Ovary (tissue), 10 donors: ENCODE measurements at places on chromosomes 7 and 10. TPM values are rescaled to one million over a fixed set of nuclear protein-coding genes. Genes with fewer than 3 reads are reported as not detected.

GRCh38 chr7:157890921-157891401 lies 554.2 kb downstream of the DNAJB6 start:
- H3K36me3 ChIP-seq, result no peaks in the 10 kb centered on the region
- peak; percentile 4 for DNase-seq
- H3K4me3 ChIP-seq, result no peak overlapping the region
- no peaks in the 10 kb centered on the region for H3K4me1 ChIP-seq

DNA sequence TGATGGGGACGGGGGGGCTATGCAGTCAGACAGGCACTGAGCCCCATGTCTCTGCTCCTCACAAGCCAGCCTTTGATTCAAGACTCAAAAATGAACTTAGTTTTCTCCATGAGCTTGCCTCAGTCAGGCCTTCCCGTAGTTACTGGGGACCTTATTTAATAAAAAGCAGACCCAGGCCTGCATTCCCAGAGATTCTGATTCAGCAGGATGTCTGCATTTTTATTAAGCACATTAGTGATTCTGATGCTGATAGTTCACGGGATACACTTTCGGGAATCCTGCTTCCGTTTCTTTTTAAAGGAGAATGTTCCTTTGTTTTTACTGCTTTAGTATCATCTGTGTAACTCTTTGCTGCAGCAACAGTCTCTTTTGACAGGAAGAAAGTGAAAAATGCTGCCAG lies 28.3 kb upstream of the PLPP4 start:
- no peak for DNase-seq
- H3K27ac ChIP-seq, result no peak overlapping the region
- no peaks in the 10 kb centered on the region for H3K4me1 ChIP-seq
- H3K4me3 ChIP-seq, result no peak overlapping the region

DNA sequence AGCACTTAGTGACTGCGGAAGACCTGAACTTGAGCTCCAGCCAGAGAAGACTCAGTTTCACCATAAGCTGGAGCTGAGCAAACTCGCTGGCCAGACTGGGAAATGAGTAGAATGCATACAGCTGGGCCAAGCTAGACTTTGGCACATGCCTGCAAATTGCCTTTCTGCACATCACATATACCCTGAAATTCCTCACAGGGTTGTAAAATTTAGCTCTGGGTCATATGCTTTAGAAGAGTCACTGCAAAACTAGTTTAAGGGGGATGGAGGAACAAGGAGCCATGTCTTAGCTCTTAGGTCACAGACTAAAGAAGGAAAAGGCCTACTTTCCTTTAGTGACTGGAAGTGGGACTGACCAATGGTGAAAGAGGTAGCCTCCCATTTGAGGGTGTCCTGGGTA lies 67.6 kb downstream of the PPP1R3C start:
- H3K36me3 ChIP-seq, result no peaks in the 10 kb centered on the region
- no peak overlapping the region for H3K4me3 ChIP-seq
- H3K27ac ChIP-seq, result no peak overlapping the region
- H3K27me3 ChIP-seq, result no peaks in the 10 kb centered on the region
- H3K4me1 ChIP-seq, result no peaks in the 10 kb centered on the region

GRCh38 chr10:27355918-27356573 lies 115.4 kb upstream of the ACBD5 start:
- H3K4me3 ChIP-seq, result no peak overlapping the region
- DNase-seq, result no peak
- no peaks in the 10 kb centered on the region for H3K36me3 ChIP-seq
- no peaks in the 10 kb centered on the region for H3K27me3 ChIP-seq

GRCh38 chr7:26526265-26526587 lies 234.6 kb downstream of the SNX10 start:
- no peak overlapping the region for H3K27ac ChIP-seq
- H3K36me3 ChIP-seq, result no peaks in the 10 kb centered on the region
- DNase-seq, result no peak

GRCh38 chr7:124764051-124764846 lies 1.3 kb downstream of the GPR37 start:
- no peak for DNase-seq
- no peaks in the 10 kb centered on the region for H3K4me1 ChIP-seq
- no peaks in the 10 kb centered on the region for H3K27me3 ChIP-seq
- no peaks in the 10 kb centered on the region for H3K36me3 ChIP-seq

- no peak for DNase-seq
- H3K27ac ChIP-seq, result no peak overlapping the region
- no peak overlapping the region for H3K4me3 ChIP-seq
- no peaks in the 10 kb centered on the region for H3K4me1 ChIP-seq
- no peaks in the 10 kb centered on the region for H3K36me3 ChIP-seq
- no peaks in the 10 kb centered on the region for H3K27me3 ChIP-seq
These were observed 249.4 kb downstream of the COBL start for GRCh38 chr7:51067258-51067657.

DNA sequence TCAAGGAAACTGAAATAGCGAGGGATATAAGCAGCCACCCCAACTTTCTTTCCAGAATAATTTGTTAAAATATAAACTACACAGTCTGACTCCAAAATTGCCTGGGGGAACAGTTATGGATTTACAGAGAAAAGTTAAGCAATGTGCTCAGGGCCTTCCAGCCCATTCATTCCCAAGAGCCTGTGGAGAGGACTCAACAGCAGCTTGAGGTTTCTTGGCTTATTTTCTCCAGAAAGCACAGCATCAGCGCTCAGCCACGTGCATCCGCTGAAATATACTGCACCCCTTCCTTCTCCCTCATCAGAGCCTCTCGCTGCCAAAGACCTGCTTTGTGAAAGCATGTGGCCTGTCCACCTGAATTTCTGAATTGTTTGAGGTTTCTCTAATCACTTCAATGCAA lies 375.2 kb upstream of the VWC2 start:
- no peak overlapping the region for H3K4me3 ChIP-seq
- H3K27ac ChIP-seq, result no peak overlapping the region
- no peaks in the 10 kb centered on the region for H3K4me1 ChIP-seq
- no peaks in the 10 kb centered on the region for H3K36me3 ChIP-seq

GRCh38 chr7:107563081-107563774 lies 492 bp downstream of the COG5 start:
- H3K4me1 ChIP-seq, result no peaks in the 10 kb centered on the region
- H3K27me3 ChIP-seq, result no peaks in the 10 kb centered on the region
- DNase-seq, result no peak

DNA sequence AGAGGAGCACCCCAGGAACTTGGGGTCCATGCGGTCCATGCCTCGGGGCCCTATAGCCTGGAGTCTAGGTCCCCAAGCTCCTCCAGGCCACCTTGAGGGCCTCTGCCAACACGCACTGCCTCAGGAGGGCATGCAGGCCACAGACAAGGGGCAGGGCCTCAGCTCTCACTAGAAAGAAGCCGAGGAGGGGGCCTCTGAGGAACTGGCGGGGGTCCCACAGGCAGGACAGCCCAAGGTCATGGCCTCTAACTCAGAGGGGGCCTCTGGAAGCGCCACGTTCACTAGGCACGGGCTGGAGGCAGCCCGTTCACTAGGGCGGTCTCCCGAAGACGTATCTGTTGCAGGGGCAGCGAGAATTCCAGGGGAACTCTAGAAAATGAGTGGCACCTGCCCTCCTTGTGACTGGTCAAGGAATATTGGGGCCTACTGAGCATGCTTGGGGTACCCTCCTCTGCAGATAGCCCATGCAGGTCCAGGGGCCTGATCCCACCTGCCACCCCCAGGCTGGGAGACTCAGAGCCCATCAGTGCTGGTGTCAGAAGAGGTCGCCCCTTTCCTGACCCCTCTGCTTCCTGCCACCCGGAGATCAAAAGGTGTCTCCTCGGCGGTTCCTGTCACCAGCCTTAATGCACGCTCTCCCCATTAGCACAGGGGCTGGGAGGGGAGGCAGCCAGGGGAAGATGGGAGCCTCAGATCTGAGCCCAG lies 86.7 kb upstream of the RET start:
- H3K36me3 ChIP-seq, result no peaks in the 10 kb centered on the region
- H3K27me3 ChIP-seq, result no peaks in the 10 kb centered on the region
- H3K4me1 ChIP-seq, result no peaks in the 10 kb centered on the region
- no peak overlapping the region for H3K27ac ChIP-seq

GRCh38 chr10:43461950-43462349 lies 25.0 kb downstream of the ZNF487 start:
- no peak for DNase-seq
- H3K36me3 ChIP-seq, result no peaks in the 10 kb centered on the region
- no peak overlapping the region for H3K4me3 ChIP-seq
- no peaks in the 10 kb centered on the region for H3K27me3 ChIP-seq
- no peaks in the 10 kb centered on the region for H3K4me1 ChIP-seq

DNA sequence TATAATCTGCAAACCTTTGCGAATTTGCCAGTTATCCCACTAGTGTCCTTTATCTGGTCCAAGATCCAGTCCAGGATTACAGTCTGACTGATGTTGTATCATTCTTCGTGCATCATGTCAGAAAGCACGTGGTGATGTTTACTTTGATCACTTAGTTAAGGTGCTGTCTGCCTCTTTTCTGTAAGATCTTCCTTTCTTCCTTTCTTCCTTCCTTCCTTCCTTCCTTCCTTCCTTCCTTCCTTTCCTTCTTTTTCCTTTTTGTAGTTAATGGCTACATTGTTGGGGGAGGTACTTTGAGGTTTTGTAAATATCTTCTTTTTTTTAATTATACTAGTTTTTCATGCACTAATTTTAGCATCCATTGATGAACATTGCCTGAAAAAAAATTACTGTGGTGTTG lies 80.3 kb downstream of the LCOR start:
- no peak for DNase-seq
- H3K36me3 ChIP-seq, result no peaks in the 10 kb centered on the region
- H3K4me1 ChIP-seq, result peaks cover 2% of the 10 kb centered on the region

- H3K4me3 ChIP-seq, result no peak overlapping the region
- H3K36me3 ChIP-seq, result no peaks in the 10 kb centered on the region
- no peak for DNase-seq
- no peak overlapping the region for H3K27ac ChIP-seq
- H3K4me1 ChIP-seq, result no peaks in the 10 kb centered on the region
These were observed 57.8 kb downstream of the CASD1 start for GRCh38 chr7:94567396-94567795.

GRCh38 chr7:27161721-27162560 lies 3.4 kb downstream of the HOXA9 start:
- DNase-seq, result peak; percentile 19
- no peak overlapping the region for H3K4me3 ChIP-seq
- no peak overlapping the region for H3K27ac ChIP-seq

DNA sequence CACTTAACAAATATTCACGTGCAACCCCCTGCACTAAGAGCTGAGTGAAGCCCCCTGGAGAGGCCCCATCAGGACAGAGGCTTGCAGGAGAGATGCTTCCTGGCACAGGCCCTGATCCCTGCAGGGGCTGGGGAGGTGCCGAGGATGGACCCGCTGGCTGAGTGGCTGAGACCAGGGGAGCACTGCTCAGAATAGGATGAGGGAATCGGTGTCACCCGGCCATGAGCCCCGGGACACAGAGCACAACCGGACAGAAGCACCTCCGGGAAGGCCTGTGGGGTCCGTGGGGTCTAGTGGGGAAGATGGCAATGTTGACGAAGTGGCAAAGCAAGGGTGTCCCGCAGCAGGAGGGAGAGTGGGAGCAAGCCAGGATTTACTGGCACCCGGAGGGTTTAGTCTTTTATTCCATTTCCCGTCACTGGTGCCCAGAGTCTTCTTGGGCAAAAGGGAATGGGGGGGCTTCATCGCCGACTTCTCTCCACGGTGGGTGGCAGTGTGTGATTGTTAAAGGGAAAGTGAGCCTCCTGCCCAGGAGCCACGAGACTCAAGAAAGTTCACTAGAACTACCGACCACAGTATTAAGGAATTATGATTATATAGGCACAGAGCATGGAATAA lies 140.7 kb downstream of the ADARB2 start:
- H3K4me1 ChIP-seq, result no peaks in the 10 kb centered on the region
- H3K27ac ChIP-seq, result no peak overlapping the region
- H3K36me3 ChIP-seq, result no peaks in the 10 kb centered on the region
- H3K27me3 ChIP-seq, result no peaks in the 10 kb centered on the region
- no peak overlapping the region for H3K4me3 ChIP-seq
- no peak for DNase-seq

DNA sequence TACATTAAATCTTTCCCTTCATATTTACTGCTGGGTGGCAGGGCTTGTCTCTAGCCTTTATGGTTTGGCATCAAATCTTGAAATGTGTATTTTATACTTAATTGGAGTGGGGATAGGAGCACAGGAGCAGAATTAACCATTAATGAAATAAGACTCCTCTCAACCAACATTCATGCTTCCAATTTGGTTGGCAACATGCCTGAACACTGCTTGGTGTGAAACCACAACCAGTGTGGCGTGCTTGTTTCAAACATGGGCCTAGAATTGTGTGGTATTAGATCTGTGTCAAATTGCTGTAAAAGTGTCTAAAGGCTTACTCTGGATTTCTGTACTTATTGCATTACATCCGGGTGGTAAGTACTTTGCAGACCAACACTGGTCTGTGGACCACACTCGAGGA lies 25.1 kb upstream of the VPS41 start:
- H3K36me3 ChIP-seq, result no peaks in the 10 kb centered on the region
- H3K27ac ChIP-seq, result no peak overlapping the region
- no peak for DNase-seq
- no peaks in the 10 kb centered on the region for H3K4me1 ChIP-seq
- H3K27me3 ChIP-seq, result no peaks in the 10 kb centered on the region
- H3K4me3 ChIP-seq, result no peak overlapping the region

DNA sequence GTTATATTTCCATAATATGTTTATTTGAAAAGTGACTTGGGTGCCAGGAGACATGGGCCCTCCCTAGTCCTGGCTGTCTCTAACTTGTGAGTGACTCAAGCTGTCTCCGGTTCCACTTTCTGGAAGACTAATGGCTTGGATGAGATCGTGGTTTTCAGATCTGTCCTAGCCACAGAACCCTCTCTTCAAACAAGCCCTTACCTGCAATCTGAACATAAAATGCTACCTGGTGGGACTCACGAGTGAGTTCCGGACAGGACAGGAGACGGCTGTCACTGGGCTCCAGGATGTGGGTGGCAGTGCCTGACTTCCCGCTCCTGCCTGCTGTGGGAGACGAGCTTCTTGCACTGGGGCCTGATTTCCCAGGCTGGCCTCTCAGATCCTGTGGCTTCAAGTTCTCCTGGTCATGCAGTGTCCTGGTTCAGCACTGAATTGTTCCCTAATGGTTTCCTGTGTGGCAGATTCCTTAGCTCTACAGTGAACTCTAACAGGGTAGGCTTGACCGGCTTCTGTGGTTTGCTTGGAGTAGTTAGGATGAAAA lies 26.0 kb upstream of the PFKFB3 start:
- peaks cover 44% of the 10 kb centered on the region for H3K4me1 ChIP-seq
- DNase-seq, result no peak
- no peaks in the 10 kb centered on the region for H3K36me3 ChIP-seq
- H3K27me3 ChIP-seq, result no peaks in the 10 kb centered on the region

EPO gene
- not detected for total RNA-seq

STN1 gene
- total RNA-seq, result 13.4 TPM

OR9A2 gene
- total RNA-seq, result 0.22 TPM

ZNF488 gene
- 0.15 TPM for total RNA-seq

PDCD4 gene
- total RNA-seq, result 349 TPM

FZD1 gene
- 16.8 TPM for total RNA-seq

FAM13C gene
- total RNA-seq, result 20.2 TPM
